ENCODE measurements at places on chromosomes 7 and 10. TPM values are rescaled to one million over a fixed set of nuclear protein-coding genes. Genes with fewer than 3 reads are reported as not detected.

DNA sequence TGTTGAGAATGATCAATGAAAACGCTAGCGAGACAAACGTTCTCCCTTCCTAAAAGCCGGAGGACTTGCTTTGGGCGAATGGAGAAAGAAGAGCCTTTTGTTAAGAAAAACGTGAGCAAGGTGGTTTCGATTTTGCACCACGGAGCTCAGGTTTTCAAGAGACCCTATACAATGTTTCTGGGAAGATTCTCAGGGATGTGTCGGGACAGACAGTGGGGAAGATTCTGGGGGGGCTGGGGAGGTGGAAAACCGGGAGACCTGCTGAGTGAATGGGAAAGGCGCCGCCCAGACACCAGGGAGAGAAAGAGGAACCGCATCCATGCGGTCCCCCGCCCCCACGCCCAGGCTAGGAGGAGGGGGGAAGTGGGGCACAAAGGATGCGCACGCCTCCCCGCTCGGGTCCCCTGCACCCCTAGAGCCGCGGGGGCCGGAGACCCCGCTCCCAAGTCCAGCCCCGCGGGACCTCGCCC lies 745 bp downstream of the YWHAG start:
- peak; percentile 77 for DNase-seq

- no peak for DNase-seq
These were observed 31.7 kb downstream of the MKX start for GRCh38 chr10:27713941-27714340.

DNA sequence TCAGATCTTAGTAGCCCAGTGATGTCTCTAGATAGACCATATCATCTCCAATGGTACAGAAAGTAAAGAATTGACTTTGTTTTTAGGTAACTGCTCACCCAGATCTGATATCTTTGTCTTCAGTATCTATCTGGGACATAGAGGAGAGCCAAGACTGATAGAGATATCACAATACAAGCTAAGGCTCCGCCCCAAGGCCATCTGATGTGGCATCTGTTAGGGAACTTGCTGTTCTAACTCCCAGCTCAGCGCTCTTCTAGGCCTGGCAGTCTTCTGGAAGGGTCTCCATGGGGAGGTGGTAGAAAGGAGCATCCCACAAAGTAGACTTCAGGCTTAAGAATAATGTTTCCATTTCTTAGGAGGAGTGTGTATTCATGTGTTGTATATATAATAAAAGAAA lies 88.4 kb upstream of the SAMD8 start:
- no peak for DNase-seq

Gene UNCX
- polyA plus RNA-seq = not detected

GRCh38 chr7:142808802-142809583 lies 38.2 kb downstream of the PRSS2 start:
- peak; percentile 95 for DNase-seq

- DNase-seq = no peak
These were observed 314.6 kb downstream of the TNS3 start for GRCh38 chr7:47267346-47267745.

DNA sequence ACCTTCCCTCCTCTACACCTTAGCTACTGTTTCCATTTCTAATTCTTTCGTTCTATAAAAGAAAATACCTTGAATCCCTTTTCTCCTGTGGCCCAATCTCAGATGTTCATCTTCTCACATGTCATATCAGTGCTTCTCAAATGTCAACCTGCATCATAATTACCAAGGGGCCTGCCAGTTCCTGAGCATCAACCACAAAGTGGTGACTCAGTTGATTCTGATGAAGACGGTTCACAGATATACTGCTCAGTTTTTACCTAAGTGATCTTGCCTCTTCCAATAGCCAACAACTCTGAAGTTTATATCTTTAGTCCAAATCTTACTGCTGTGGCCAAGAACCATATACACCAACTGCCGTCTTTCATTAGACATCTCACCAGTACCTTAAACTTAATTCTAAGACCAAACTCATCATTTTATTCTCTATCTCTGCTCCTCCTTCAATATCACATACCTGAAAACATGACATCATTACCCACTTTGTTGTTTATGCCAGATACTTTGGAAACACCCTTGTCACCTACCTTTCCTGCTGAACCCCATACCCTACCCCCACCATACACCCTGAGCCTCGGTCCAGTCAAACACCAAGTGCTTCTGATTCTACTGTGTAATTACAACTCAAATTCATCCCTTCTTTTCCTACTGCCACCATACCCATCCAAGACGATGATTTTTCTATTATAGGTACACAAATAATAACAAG lies 115.5 kb downstream of the LMBR1 start:
- no peak for DNase-seq

DNA sequence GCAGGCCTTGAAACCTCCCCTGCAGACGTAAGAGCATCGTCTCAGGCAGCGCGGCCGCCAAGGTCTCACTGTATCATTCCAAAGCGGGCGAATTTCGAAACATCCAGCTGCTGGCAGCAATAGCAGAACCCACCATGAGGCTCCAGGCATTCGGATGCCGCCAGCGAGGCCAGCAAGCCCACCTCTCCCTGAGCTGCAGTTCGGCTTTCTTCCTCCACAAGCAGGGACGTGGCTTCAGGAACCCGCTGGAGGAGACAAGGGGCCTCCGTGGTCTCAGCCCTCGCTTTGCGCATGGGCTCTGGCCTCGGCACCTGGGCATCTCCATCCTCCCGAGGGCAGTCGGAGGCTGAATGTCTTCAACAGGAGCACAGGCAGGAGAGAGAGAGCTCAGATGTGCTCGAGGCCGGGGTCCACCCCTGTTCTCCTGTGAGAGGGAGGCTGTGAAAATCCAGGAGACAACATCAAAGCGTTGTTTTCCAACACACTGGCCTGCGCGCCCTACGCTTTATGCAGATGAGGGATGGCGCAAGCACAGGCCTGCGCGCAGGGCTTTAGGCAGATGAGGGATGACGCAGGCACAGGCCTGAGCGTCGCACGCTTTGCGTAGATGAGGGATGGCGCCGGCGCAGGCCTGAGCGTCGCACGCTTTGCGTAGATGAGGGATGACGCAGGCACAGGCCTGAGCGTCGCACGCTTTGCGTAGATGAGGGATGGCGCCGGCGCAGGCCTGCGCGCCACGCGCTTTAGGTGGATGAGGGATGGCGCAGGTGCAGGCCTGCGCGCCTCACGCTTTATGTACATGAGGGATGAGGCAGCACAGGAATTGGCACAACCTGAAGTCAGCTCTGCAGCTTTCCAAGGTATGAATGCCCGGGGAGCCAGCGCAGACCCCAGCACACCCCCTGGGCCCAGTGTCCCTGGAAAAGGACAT lies 103.2 kb downstream of the WDR37 start:
- DNase-seq = no peak

Gene TSPAN13
- polyA plus RNA-seq = 296 TPM

Gene ZNF425
- 1.9 TPM for polyA plus RNA-seq

DNA sequence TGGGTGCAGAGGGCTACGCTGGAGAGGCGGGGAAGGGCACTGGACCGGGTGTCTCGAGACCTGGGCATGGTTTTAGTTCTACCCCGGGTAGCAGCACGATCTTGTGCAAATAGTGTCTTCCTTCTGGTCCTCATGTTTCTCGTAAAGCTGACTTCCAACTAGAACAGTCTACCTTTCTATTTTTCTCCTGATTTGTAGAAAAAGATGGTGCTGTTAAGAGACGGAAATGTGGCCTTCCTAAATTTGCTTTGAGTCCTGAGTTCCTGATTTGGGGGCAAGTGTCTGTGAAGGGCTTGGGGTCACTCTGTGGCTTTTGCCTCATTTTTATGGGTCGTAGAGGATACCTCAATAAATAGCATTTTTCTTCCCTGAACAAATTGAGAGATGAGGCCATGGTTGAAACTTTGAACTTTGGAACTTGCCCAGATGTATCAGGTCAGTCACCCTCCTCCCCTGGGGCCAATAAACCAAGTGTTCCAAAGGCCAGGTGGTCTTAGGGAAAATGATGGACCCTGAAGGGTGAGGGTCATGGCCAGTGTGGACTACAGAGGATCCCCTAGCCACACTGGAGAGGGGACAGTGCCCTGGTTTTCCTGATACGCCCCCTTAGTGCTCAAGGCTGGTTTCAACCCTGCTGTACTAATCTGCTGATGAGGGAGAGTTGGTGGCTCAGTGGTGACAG lies 45.2 kb downstream of the GRK5 start:
- no peak for DNase-seq

GRCh38 chr10:14723052-14723689 lies 51.5 kb downstream of the FAM107B start:
- DNase-seq = peak; percentile 20

GRCh38 chr7:113752289-113752688 lies 166.5 kb downstream of the PPP1R3A start:
- no peak for DNase-seq

Gene NCF1
- 365 TPM for polyA plus RNA-seq

DNA sequence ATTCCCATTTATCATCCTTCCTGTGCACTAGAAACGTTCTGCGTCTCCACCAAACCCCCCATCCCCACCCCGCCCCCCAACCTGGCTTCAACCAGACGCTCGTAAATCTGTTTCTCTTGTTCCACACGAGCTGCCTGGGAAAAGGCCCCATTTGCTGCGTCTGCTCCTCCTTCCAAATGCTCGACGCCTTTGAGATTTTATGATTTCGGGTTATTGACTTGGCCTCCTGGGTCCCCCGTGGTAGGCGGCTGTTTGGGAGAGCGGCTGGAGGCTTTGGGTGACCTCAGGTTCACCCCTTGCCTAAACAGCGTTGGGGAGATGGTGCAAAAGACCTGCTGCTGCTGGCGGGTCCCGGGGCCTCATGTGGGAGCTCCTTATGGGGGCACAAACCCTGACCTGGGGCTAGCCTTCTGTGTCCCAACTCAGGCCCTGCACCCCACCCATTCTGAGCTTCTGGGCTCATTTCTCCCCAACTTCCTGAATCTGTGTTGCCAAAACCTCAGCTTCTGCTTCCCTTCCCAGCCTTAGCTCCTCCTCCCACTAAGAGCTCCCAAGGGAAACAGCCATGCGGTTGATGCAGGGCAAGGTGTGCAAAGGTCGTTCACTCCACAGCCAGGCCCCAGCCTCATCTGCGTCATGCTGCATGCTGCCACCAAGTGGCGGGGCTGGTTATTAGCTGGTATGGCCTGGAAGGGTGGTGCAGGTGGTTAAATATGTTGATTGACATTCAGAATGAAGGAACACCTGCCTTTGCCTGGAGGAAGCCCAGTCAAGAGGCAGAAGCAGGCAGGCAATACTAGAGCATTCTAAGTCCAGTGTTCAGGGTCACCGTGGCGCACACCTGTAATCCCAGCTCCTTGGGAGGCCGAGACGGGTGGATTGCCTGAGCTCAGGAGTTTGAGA lies 49.1 kb upstream of the ELN start:
- DNase-seq = no peak

- DNase-seq = peak; percentile 89
These were observed 25.1 kb upstream of the DDIT4 start for GRCh38 chr10:72248468-72249151.

Gene PPP1R17
- polyA plus RNA-seq = not detected

DNA sequence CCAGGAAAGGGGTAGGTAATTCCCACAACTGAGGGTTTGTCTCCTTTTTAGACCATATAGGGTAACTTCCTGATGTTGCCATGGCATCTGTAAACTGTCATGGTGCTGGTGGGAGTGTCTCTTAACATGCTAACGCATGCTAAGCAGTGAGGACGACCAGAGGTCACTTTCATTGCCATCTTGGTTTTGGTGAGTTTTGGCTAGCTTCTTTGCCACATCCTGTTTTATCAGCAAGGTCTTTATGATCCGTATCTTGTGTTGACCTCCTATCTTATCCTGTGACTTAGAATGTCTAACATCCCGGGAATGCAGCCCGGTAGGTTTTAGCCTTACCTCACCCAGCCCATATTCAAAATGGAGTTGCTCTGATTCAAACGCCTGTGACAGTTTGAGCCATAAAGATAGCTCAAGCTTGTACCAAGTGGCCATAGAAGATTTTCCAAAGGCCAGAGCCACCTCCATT lies 176.0 kb upstream of the NAMPT start:
- DNase-seq = no peak

- no peak for DNase-seq
These were observed 123.3 kb downstream of the PRPF18 start for GRCh38 chr10:13709931-13710650.

- no peak for DNase-seq
These were observed 146.3 kb downstream of the GALNT17 start for GRCh38 chr7:71278257-71278656.

DNA sequence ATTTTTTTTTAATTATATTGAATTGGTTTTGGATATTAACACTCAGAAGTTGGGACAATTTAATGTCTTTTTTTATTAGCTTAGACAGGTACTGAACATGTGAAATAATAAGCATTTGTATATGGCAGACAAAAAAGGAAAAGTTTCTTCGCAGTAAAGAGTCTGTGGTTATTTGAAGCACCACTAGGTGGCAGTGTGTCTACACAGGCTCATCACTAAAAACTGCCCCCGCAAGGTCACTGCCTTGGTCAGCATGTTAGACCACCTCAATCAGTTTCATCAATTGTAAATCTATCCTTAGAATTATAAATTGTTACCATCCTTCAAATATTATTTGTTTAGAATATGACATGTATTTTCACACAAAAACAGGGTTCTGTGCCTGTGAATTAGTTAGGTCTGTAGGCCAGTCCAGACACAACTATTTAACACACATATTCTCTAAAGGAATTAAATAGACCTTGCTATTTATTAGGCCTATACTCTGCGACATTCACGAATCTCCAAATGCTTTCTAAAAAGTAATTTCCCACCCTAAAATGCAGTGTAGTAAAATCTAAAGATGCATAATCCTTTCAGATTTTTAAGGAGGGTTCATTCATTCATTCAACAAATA lies 17.0 kb downstream of the PNLIPRP3 start:
- no peak for DNase-seq

Measured in naive B cell (primary cell).